ENCODE measurements at places on chromosomes 6 and 20. TPM values are rescaled to one million over a fixed set of nuclear protein-coding genes. Genes with fewer than 3 reads are reported as not detected.

DNA sequence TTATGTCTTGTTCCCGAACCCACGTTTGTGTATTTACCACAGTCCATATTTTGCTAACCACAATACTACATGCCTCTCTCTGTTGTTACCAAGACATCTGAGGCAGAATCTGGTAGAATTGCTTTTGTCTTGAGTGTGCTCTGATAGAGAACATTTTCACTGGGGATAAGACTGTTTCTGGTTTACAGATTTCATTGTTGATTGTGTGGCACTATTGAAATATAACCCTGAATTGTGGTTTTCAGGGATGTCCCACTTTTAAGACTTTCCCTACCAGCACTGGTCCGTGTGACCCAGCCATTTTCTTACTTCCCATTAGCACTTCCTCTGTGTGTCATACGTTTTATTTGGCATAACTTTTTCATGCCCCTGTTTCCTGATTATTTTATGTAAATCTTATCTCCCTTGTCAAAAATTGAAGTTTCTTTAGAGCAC, 12.2 kb downstream of the NCOA7 start:
- no peaks in the 10 kb centered on the region for H3K27me3 ChIP-seq
- no peak overlapping the region for H3K4me3 ChIP-seq
- no peak for DNase-seq
- H3K27ac ChIP-seq: no peak overlapping the region

DNA sequence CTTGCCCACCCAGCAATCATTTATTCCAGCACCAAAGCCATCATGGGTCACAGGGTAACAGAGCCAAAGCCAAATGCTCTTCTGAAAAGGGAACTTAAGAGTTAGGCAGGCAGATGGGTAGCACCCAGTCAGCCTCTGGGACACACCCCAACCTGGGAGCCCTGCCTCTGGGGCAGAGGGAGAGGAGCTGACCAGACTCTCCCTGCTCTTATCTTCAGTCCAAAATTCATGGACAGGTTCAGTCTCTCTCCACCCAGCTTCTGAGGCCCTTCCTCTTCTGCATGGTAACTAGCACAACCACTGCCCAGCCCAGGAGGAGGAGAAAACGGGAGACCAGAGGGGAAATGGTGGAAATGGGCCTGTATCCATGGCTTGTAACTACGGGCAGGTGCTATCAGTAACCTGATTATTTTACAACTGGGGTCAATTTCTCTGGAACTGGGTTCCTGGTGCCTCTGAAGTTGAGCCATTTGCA, 105.4 kb downstream of the NOL4L start:
- H3K4me1 ChIP-seq: peaks cover 61% of the 10 kb centered on the region
- no peaks in the 10 kb centered on the region for H3K27me3 ChIP-seq
- no peak for DNase-seq
- no peak overlapping the region for H3K27ac ChIP-seq
- no peaks in the 10 kb centered on the region for H3K36me3 ChIP-seq

- H3K27me3 ChIP-seq: no peaks in the 10 kb centered on the region
- H3K4me1 ChIP-seq: no peaks in the 10 kb centered on the region
- no peak for DNase-seq
Observed at GRCh38 chr6:100663219-100663863, 198.6 kb upstream of the SIM1 start.

- H3K36me3 ChIP-seq: no peaks in the 10 kb centered on the region
- H3K27me3 ChIP-seq: no peaks in the 10 kb centered on the region
- no peak for DNase-seq
- no peaks in the 10 kb centered on the region for H3K4me1 ChIP-seq
- H3K4me3 ChIP-seq: no peak overlapping the region
Observed at GRCh38 chr6:95083506-95083905, 493.8 kb upstream of the MANEA start.

MARCKS gene
- total RNA-seq: 38.8 TPM

Data from thyroid gland (tissue), 4 donors.